Body of pancreas (tissue), 4 donors: ENCODE measurements at places on chromosomes 3 and 15. TPM values are rescaled to one million over a fixed set of nuclear protein-coding genes. Genes with fewer than 3 reads are reported as not detected.

Gene LRRC2
- 2.3 TPM for total RNA-seq

Gene GPR156
- not detected for total RNA-seq

Gene SORD
- 9.3 TPM for total RNA-seq

- no peak for DNase-seq
Observed at GRCh38 chr3:196193133-196193735, 18.0 kb downstream of the ZDHHC19 start.

Gene PLA2G4F
- total RNA-seq: 2.0 TPM

Gene GRK7
- not detected for total RNA-seq

Gene CASR
- total RNA-seq: 11.9 TPM

GRCh38 chr3:150101016-150101415 lies 130.3 kb upstream of the PFN2 start:
- DNase-seq: no peak

- no peak for DNase-seq
Observed at GRCh38 chr3:155496206-155496605, 202.7 kb upstream of the STRIT1 start.

- no peak for DNase-seq
Observed at GRCh38 chr3:33377931-33378330, 62.3 kb downstream of the UBP1 start.

DNA sequence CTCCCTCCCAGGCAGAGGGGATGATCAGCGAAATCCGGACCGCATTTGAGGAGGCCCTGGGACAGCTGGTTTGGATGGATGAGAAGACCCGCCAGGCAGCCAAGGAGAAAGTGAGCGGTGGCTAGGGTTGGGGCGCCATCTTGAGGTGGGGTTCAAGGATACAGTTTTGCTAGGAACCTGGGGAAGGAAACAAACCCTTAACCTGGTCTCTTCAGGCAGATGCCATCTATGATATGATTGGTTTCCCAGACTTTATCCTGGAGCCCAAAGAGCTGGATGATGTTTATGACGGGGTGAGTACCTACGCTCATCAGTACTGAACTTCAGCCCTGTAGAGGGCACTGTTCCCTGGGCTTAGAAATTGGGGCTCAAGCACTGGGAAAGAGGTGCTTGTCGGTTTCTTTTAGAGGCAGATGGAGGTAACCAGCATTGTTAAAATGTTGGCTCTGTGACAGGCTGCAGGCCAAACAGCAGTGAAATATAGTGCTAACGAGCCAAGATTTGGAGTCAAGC lies 9.6 kb upstream of the PSMD2 start:
- peak; percentile 59 for DNase-seq

Gene ADAMTSL3
- total RNA-seq: 7.8 TPM

- no peak for DNase-seq
Observed at GRCh38 chr3:115160295-115160694, 13.2 kb upstream of the ZBTB20 start.

Gene TRPM1
- not detected for total RNA-seq

DNA sequence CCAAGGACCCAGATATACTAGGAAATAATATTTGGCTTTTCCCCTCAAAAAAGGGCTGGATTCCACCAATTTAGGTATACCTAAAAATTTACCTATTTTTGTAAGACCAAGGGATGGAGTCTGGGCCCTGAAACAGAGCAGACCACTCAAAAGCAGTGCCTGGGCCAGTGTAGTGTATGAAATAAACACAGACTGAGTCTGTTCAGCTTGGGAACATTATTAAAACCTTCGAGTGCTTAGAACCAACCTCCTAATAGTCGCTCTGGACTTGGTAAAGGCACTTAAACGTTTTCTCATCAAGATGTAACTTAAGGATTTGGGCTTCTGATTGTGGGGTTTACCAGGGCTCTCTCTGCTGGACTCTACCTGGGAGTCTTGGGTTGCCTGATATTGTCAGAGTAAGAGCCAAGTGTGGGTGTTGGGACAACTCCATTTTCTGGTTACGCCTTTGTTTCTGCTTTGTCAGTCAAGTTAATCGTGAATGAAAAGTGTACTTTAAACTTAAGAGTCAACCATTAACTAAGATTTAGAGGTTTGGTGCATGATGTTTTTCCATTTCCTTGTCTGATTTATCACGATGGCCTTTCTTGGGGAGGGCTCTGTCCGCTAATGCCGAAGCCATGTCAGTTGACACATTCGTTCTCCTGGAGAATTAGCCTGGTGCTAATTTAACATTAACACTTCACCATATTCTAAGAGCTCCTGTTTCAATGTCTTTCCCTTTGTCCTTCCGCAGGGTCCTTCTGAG lies 221.0 kb upstream of the TPM1 start:
- peak; percentile 51 for DNase-seq

Gene LTF
- total RNA-seq: 8.9 TPM

GRCh38 chr3:73404435-73404834 lies 220.3 kb downstream of the PDZRN3 start:
- DNase-seq: no peak

Gene GNAT1
- total RNA-seq: not detected

GRCh38 chr15:74274470-74275038 lies 38.4 kb downstream of the CCDC33 start:
- no peak for DNase-seq

- no peak for DNase-seq
Observed at GRCh38 chr15:40739047-40739446, 16.0 kb downstream of the RMDN3 start.

Gene KNG1
- not detected for total RNA-seq

Gene IMPG2
- total RNA-seq: 0.26 TPM

GRCh38 chr3:29156086-29156715 lies 124.7 kb upstream of the RBMS3 start:
- DNase-seq: no peak

GRCh38 chr3:29072611-29073010 lies 208.3 kb upstream of the RBMS3 start:
- DNase-seq: no peak

Gene MYRIP
- 12.5 TPM for total RNA-seq

Gene IRAK2
- 3.9 TPM for total RNA-seq

Gene GASK1A
- total RNA-seq: 16.8 TPM

DNA sequence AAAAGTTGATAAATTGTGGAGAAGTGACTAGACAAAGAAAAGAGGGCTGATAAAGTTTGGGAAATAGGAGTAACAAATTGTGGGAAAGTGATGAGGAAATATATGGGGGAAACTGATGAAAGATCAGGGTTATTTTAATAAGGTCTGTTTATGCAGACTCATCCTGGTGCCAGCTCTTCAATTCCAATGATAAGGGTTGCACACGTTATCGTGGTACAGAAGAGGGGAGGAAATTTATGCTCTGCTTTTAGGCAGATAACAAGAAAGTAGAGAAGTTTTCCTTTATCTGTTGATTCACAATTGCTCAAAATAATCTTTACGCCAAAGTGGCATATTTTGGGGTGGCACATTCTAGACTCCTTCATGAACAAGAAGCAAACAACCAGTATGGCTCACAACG lies 32.1 kb upstream of the LIPC start:
- no peak for DNase-seq

DNA sequence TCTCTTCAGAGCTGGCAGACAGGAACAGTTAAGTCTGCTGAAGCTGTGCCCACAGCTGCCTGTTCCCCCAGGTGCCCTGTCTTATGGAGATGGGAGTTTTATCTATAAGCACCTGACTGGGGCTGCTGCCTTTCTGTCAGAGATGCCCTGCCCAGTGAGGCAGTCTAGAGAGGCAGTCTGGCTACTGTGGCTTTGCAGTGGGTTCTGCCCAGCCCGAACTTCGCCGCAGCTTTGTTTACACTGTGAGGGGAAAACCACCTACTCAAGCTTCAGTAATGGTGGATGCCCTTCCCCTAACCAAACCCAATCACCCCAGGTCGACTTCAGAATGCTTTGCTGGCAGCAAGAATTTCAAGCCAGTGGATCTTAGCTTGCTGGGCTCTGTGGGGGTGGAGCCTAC lies 91.2 kb downstream of the SLC25A26 start:
- DNase-seq: no peak

Gene GBE1
- 9.6 TPM for total RNA-seq

DNA sequence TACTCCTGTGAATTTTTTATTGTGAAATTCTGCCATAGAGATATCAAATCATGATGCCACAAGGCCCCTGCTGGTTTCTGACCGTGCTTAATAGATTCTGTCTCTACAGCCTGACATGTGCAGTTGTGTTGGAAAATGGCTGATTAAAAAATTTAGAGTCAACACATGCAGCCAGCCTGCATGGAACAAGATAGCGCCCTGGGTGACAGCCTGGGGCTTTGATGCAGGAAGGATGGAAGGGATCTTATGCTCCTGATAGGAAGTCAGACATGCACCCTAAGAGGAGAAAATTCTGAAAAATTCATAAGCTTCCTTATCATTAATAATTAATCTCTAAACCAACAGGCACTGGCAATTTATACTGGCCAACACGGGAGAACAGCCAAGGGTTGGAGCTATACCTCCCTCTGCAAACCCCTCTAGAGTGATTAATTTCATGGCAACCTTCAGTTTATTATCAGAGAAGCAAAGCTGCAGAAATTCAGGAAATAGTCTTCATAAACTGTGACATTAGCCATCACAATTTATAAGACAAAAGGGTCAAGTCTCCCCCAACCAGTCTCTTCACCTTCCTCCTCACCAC lies 198.4 kb downstream of the CADPS start:
- peak; percentile 25 for DNase-seq

- no peak for DNase-seq
Observed at GRCh38 chr15:67823314-67824196, 1.8 kb upstream of the SKOR1 start.

Gene TOPAZ1
- not detected for total RNA-seq

GRCh38 chr3:61729038-61729634 lies 167.8 kb downstream of the PTPRG start:
- DNase-seq: no peak

Gene MTMR10
- 22.3 TPM for total RNA-seq

GRCh38 chr15:77620297-77620696 lies 12.4 kb downstream of the LINGO1 start:
- DNase-seq: no peak

Gene PLSCR2
- not detected for total RNA-seq

DNA sequence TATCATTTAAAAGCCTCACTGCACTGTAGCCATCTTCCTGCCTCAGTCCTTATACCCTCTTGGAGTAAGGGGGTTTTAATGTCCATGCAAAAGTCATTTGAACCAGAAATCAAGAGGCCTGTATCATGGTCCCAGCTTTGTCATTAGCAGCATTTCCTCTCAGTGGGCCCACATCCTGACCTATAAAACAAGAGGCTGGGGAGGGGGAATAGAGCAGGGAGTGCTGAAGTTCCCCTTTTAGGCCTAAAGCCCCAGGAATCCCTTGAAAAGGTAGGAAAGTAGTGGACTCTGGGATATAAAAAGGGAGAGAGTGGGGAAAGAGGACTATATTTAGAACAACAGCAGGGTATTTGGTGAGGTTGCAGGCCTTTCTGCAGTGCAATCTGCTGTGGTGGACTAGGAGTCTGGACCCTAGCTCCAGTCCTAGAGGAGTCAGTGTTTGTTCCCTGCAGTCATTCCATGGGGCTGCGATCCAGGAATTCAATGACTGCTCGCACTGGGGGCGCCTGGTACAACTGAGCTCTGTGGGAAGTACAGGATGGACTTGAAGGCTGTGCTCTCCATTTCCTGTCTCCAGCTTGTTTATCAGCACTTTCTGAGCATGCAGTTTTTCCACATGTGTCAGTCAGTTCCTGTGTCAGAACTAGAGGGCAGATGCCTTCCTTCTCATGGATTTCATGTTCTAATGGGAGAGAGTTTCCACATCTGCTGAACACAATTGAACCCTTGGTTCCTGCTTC lies 46.8 kb downstream of the PDHB start:
- no peak for DNase-seq

DNA sequence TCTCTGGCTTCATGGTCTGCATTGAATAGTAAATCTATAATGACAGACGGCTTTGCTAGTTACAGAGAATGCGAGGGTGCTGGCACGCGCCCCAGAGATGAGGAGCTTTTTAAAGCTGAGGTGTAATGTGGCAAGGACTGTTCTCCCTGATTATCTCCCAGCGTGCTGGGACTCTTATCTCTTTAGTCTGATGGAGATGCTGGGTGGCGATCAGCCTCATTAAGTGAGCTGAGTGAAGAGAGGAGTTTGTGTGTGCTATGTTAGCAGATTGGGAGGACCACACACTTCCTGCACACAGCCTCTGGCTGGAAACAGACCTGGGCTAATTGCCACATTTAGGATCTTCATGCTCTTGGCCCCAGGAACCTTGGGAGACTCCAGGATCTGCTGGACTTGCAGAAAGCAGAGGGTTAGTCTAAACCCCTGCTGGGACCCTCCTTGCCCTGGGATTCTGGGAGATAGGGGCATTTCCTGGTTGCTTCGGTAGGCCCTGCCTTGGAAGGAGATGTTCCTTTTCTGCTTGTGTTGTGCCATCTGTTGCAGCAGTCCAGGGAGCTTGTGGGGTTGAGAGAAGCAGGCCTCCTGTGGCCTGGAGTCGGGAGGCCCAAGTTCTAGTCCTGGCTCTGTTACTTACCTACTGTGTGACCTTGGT lies 15.0 kb downstream of the PDIA5 start:
- DNase-seq: no peak

DNA sequence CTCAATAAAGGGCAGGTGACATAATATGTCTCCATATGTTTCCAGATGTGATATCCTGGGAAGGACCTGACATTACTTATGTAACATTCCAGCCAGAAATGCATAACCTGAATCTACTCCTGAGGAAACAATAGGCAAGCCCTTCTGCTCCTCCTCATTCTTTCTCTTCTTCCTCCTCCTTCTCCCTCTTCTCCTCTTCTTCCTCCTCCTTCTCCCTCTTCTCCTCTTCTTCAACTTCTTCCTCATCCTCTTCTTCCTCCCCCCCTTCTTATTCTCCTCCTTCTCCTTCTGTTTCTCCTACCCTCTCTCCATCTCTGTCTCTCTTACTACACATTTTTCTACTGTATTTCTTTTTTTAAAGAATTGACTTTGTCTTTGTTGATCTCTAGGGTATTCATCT lies 43.5 kb upstream of the ITGA11 start:
- DNase-seq: no peak

GRCh38 chr3:24420224-24420623 lies 74.4 kb downstream of the THRB start:
- DNase-seq: no peak

- DNase-seq: no peak
Observed at GRCh38 chr3:109545746-109546145, 208.4 kb upstream of the DPPA4 start.

- DNase-seq: no peak
Observed at GRCh38 chr15:29360152-29360551, 90.5 kb upstream of the NSMCE3 start.

Gene TF
- total RNA-seq: 0.26 TPM

DNA sequence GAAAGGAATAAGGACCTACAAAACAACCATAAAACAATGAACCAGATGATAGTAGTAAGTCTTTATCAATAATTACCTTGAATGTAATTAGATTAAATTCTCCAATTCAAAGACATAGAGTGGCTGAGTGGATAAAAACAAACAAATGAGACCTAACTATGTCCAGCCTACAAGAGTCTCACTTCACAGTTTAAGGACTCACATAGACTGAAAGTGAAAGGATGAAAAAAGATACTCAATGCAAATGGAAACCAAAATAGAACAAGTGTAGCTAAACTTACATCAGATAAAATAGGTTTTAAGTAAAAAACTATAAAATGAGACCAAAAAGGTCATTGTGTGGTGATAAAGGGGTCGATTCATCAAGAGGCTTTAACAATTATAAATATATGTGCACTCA lies 21.9 kb upstream of the NR1I2 start:
- no peak for DNase-seq

Gene CPNE9
- total RNA-seq: not detected
